K562 (cell line): ENCODE measurements at places on chromosomes 3 and 15.

DNA sequence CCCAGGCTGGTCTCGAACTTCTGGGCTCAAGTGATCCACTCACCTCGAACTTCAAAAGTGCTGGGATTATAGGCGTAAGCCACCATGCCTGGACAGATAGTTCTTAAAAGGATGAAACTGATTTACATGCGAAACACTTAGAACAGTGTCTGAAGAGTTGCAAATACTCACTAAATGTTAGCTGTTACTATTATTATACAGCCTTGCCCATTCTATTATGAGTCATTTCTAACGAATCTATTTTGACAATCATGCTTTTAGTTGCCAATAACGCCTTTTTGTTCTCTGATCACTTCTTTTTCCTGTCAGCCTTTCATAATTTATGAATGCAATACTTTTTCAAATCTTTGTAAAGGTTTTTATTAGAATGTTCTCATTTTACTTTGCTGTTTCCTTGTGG, 112.7 kb downstream of the SNRK start:
- no peak for DNase-seq

DNA sequence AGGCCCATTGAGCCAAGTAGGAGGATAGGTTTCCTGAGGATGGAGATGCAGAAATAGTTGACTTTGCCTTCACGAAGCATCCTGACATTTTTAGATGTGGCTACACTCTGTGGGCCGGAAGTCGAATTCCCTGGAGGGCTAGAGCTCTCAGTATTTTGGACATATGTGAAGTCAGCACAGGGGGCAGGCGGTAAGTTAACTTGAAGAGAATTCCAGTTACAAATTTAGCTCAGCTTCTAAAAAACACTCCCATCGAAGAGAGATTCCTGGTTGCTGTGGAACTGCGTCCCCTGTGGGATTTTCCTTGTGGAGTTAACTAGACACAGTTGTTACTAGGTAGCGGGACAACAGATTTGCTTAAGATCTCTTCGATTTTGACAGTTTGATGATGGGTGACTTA, 161.9 kb upstream of the RGMA start:
- DNase-seq: no peak

- DNase-seq: no peak
These were observed 70.5 kb upstream of the BOC start for GRCh38 chr3:113140876-113141275.

GRCh38 chr3:2512881-2513280, 414.2 kb downstream of the CNTN4 start:
- DNase-seq: no peak

- DNase-seq: no peak
These were observed 63.9 kb downstream of the TMCC1 start for GRCh38 chr3:129829640-129830039.

DNA sequence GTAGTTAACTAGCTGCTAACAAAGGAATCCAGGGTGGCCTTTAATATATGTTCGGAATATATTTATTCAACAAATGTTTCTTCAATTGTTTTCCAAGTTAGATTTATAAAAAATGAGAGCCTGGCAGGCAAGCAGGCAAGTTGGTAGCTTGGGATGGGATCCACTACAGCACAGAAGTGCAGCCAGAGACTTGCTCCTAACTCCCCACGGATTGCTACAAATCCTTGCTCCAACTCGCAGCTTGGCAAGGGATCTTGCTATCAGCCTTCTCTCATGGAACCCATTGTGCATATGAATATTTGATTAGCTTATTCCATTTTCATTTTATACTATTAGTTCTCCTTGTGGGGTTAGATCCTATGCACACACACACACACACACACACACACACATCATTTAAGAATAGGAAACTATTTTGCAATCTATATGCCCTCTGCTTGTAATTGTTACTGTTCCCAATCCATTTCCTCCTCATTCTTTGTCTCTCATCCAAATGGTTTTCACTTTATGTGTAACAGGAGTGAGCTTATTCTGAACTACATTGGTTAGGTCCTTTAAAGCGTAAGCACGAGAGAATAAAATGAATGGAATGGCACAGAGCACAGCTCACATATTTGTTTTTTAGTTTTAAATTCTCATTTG, 505.6 kb downstream of the LPP start:
- DNase-seq: no peak

DNA sequence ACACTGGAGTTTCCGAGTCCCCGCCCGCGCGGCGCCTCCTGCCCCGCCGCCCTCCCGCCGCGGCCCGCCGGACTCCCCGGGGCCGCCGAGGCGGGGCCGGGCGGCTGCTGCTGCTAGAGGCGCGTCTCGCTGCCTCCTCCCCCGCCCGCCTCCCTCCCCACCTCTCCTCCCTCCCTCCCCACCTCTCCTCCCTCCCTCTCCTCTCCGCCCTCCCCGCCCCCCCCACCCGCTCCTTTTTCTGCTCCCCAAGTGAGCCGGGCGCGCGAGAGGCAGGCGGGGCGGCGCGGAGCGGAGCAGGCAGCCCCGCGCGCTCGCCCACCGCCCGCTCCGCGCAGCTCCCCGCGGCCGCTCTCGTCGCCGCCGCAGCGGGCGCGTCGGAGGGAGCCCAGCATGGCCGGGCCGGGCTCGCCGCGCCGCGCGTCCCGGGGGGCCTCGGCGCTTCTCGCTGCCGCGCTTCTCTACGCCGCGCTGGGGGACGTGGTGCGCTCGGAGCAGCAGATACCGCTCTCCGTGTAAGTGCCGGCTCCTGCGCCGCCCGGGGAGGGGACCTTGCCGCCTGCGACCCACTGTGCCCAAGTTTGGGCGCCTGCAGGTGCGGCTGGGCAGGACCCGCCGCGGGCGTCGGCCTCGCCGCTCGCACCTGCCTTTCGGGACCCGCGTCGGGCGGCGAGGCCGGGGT, at the start of gene CACNA2D3:
TSS of gene CACNA2D3 (plus strand) at position 229 of the 679 bp plus-strand sequence.
- DNase-seq: no peak

DNA sequence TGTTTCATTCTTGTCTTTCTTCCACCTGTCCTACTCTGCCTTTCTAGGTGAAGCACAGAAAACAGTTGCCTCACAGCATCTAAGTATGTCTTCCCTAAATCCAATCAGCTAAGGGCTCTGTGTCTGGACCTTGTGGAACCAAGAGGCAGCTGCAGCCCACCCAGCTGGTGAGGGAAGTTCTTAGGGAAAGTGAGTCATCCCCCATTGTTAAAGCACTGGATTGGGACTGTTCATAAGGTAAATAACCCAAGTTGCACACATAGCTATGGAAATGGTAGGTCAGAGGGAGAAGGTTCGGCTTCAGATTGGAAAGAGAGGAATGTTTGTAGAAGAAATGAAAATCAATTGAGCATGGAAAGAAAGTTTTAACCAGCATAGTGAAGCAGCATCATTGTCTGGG, 18.0 kb upstream of the ARNT2 start:
- DNase-seq: no peak

DNA sequence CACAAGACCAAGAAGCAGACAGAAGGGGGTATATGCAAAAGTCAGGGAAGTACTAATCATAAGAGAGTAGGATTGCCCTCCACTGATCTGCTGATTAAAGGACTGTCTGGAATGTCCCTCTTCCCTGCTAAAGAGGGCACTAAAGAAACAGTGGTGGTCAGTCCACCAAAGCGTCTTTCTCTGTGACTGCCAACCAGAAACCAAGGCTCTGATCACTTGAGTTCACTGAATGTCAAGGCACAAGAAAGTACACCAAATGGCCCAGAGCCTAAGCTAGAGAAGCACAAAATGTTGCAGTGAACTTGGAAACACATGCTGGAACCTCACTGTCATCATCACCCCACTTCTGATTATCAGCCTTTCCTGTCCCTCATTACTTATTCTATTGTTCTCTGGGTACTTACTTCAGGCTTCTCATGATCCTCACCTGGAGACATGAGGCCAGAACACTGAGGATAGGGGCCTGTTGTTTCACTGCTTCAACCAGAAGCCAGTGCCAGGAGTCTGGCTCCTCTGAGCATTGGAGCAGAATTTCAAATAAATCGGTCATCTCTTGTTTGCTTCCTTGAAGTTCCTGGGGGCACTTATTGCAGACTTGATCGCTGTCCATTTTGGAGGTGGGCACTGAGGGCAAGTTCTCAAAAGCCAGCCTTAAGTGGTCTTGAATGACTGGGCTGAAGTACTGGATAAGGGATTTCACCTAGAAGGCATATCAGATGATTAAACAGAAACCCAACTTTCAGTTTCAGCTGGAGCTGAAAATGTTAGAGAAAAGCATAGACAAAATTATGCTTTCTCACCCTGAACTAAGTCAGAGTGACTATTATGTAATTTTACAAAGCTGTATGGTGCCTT, 58.9 kb downstream of the EIF3J start:
- DNase-seq: no peak

GRCh38 chr3:39532777-39533176, 65.3 kb downstream of the MOBP start:
- DNase-seq: no peak

DNA sequence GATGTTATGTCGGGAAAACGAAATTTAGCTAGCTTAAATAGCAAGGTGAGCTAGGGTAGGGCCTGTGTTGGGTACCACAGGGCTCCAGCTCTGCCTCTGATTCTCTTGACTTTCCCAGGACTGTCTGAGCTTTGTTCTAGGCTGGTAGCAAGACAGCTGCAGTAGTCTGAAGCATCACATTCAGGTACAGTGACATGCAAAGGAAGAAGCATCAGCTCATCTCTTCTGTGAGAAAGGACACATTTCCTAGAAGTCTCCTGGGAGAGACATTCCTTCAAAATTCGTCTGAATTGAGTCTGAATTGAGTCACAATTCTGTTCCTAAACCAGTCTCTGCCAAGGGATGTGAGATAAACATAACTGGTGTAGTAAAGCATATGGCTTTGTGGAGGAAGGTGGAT, 8.5 kb upstream of the UBXN7 start:
- DNase-seq: no peak
